ENCODE measurements at places on chromosomes 5 and 9.

DNA sequence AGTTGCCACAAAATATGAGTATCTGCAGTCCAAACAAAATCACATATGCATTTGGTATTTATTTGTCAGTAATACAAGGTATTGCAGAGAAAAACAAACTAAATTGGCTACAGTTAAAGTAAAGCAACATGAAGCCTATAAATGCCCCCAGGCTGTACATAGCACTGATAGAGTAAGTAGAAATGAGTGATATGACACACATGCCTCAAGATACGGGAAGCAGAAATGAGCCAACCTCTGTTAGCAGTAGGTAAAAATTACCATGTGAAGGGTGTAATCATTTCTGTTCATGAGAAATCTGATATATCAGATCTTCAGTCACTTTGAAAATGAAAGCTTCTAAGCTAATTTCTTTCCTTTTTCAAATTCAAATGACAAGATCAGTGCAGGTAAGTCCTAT is 131.1 kb downstream of the CHSY3 start:
- no peak for DNase-seq

GRCh38 chr9:130763331-130764171 is 70.0 kb downstream of the EXOSC2 start:
- DNase-seq: no peak

- DNase-seq: no peak
These were observed 27.9 kb upstream of the ALDH1A1 start for GRCh38 chr9:72980600-72981265.

- no peak for DNase-seq
These were observed 26.7 kb downstream of the SLC6A18 start for GRCh38 chr5:1251678-1252580.

DNA sequence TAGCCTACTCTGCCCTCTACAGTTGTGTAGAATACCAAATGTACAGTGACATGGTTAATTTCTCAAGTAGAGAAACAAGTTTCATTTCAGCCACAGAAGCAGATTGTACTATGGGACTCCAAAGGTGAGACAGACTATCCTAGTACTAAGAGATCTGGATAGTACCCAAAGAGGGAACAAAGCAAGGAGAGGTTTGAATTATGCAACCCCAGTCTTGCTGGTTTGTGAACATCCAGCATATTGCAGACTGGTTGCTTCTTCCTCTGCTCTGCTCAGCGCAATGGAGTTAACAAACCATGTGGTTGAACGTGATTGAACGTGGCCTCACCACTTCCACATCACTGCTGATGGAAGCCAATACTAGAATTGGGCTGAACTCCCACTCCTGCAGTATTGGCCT is 43.3 kb upstream of the ALDOB start:
- no peak for DNase-seq

- DNase-seq: no peak
These were observed 547.0 kb downstream of the PDE4D start for GRCh38 chr5:59346514-59346913.

GRCh38 chr9:88075966-88076285 is 62.3 kb downstream of the SPATA31C2 start:
- DNase-seq: no peak

GRCh38 chr5:76691467-76692273 is 24.3 kb upstream of the F2R start:
- peak; percentile 84 for DNase-seq

All from astrocyte (in vitro differentiated cells and primary cell).